ENCODE measurements at places on chromosomes 3 and 15.
A peak's percentile ranks its signal among the peaks of the same experiment; 100 is the strongest.

DNA sequence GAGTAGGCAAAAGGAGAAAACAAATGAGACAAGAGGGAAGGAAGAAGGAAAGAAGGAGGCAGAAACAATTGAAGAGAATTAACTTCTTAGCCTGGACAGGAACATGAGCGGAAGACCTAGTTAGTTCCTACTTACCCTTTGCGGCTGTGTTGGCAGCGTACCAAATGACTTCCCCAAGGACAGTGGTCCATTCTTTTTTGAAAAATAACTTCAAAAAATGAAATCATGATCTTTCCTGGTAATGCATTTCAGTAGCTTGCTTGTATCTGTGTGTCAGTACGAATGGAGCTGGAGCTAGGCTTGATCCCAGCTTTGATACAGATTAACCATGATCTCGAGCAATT is 41.5 kb upstream of the CFAP161 start:
- no peak for DNase-seq

- DNase-seq = peak; percentile 90
Observed at GRCh38 chr3:194486540-194487288, at the start of gene ATP13A3. Gene ATP13A3 (minus strand): TSS chr3:194487002. CDS start chr3:194462190, 24,812 bp downstream.

- DNase-seq = no peak
Observed at GRCh38 chr3:180250172-180250571, 213.4 kb upstream of the PEX5L start.

- no peak for DNase-seq
Observed at GRCh38 chr3:12149029-12149428, 9.7 kb downstream of the TIMP4 start.

DNA sequence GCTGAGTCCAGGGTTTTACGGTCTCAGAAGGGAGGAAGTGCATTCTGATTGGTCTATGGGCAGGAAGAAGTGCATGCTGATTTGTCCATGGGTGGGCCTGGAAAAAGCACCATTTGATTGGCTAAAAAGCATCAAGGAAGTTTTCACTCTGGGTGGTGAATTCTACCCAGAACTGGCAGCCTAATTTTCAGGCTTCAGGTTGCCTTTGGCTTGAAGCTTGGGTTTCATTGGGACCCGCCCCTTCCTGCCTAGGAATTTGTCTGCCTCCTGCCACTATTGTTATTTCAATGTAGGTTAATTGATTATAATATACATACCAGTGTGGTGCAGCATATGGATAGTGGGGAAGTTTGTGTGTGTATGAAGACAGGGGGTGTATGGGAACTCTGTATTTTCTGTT is 1355.9 kb downstream of the SI start:
- no peak for DNase-seq

DNA sequence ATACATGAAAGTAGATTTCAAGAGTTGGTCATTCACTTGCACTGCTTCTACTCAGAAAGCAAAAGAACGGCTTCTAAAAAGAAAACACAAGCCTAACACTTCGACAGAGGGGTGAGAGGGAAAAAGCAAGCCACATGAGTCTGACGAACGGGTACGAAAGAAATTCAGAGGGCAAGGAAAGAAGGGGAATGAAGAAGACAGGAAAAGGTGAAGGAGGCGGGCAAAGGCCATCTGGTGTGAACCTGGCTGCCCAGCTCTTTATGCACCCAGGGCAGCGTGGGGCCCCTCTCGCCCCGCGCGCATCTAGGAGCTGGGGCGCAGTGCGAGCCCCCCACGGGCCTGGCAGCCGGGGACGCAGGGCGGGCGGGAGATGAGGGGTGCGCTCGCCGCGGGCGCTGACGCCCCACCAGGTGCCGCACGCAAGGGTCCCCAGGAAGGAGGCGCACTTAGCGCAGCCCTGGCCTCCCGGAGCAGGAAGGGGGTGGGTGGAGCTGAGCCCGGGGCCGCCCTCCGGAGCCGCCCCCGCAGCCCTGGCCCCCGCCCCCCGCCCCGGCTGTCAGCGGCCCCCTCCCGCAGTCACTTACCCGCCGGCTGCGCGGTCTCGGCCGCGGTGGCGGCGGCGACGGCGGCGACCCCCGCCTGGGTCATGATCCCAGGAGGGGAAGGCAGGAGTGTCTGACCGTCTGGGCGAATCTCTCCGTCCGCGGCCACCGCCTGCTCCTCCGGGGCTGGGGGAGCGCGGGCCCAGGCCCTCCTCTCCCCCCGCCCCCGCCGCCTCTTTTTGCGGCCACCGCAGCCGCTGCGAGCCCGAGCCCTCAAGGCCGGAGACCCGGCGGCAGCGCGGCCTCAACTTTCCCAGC is at the start of gene USF3:
USF3 (minus strand) TSS at position 857 of the 860 bp plus-strand sequence. CDS start 21,764 bp downstream, outside the sequence.
- peak; percentile 56 for DNase-seq

DNA sequence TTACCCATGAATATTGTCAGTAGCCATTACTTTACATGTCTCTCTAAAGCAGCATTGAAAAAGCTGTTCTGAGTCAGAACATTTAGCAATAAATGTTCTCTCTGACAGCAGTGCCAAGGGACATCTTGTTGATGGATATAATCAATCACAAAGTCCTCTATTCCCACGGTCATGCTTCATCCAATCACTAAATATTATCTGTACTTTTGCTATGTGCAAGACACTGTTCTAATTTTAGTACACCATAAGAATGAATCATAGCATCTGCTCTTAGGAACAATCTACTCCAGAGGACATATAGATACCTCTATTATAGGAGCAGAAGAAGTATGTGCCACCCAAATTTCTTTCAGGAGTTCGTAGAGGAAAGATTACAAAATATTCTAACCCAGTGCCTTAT is 142.5 kb upstream of the MBNL1 start:
- no peak for DNase-seq

DNA sequence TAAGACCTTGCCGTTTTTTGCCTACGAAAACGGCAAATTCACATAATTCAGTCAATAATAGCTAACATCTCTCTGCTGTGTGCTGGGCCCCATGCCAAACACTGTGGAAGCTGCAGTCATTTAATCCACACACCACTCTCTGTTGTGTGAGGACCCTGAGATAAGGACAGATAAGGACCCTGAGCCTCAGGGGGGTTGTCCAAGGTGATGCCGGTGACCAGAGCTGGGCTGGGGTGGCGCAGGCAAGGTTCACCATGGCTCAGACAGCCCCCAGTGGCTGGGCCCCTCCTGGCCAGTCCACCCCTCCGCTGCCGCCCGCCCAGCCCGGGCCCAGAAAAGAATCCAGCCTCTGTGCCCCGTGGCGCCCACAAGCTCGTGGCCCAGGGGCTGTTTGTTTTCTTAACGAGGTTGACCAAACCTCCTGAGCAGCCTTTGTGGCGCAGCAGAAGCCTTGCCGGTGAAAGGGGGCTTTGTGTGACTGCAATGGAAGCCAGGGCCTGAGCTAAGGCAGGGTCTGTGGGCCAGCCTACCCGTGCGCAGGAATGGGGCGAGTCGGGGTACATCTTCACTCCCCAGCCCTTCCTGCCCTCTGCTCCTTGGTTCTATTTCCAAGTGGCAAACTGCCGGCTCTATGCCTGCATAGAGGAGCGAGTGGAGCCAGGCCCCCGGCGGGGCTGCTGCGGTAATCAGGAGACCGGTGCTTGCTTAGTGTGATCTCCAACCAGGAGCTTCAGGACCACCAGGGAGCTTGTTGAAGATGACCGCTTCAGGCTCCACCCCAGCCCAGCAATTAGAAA is 4.4 kb upstream of the SNX22 start:
- DNase-seq = no peak

DNA sequence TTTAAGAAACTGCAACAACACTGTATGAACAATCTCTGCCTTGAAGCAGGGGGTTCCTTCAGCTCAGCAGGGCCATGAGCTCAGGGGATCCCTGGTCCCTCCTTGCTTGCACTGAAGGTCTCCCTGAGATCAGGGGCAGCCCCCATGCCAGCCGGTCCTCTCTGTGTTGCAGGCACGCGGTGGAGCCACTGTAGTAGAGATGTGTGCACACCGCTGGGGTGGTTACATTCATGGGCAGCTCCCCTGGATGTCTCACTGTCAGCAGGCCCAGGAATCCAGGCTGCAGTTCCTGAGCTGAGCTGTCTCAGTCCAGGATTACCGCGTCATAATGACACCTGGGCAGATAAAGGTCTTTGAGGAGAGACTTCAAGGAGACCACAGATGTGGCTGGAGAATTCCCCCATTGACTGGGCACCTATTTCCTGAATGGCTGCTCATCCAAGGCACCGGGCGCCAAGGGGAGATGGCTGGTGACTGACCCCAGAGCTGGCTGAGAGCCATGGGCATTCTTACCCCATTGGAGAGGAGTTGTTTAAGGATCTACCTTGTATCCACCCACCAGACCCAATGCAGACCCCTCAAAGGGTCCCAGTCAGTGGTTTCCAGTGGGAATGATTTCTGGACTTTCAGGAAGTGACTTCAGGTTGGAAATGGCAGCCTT is 10.4 kb upstream of the KLF13 start:
- DNase-seq = no peak

- DNase-seq = no peak
Observed at GRCh38 chr15:95937128-95937528, 393.4 kb upstream of the NR2F2 start.

GRCh38 chr3:40875581-40875980 is 323.7 kb upstream of the CTNNB1 start:
- peak; percentile 9 for DNase-seq

- peak; percentile 70 for DNase-seq
Observed at GRCh38 chr3:71130471-71131374, 452.8 kb downstream of the FOXP1 start.

GRCh38 chr3:144045766-144046165 is 74.1 kb downstream of the DIPK2A start:
- no peak for DNase-seq

- no peak for DNase-seq
Observed at GRCh38 chr3:123123716-123124616, 57.1 kb downstream of the PDIA5 start.

- DNase-seq = no peak
Observed at GRCh38 chr15:62853841-62854225, 188.7 kb upstream of the TPM1 start.

DNA sequence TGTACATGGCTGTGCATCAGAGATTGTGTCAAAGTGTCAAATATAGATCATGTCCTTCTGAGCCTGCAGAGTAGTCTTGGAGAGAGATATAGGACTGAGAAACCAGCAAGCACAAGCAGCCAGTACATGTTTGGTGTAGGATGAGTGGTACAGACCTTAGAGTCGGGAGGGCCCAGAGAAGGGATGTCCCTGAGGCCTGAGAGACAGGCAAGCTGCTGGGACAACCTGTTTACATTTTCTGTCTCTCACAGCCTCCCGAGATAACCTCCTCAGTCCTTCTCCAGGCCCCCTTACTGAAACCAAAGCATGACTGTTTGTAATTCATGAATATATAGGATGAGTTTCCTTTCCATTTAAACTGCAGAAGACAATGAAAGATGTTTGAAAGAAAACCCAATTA is 182.4 kb upstream of the STT3B start:
- DNase-seq = no peak

- no peak for DNase-seq
Observed at GRCh38 chr15:100170291-100171210, 171.2 kb downstream of the ADAMTS17 start.

- no peak for DNase-seq
Observed at GRCh38 chr3:10709110-10709781, 106.8 kb upstream of the SLC6A11 start.

GRCh38 chr15:42621996-42622925 is 46.9 kb downstream of the STARD9 start:
- no peak for DNase-seq

DNA sequence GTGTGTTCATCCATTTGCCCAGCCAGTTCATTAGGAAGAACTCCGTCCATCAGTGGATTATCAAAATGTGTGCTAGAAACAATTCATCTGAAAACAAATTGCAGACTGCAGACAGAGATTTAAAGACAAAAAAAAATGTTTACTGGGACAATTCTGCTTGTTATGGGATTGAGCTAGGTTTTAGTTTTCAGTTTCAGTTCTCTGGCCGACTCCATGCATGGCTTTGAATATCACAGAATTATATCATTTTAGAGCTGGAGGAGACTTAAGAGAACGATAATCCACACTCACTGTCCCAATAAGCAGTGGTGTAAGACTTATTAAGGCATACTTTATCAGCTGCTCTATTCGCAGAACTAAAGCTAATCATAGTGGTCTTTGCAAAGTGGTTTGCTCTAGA is 51.1 kb downstream of the TFG start:
- DNase-seq = no peak

GRCh38 chr3:49378249-49378895 is 20.2 kb upstream of the GPX1 start:
- DNase-seq = no peak

- DNase-seq = no peak
Observed at GRCh38 chr15:55277116-55277564, 12.5 kb downstream of the RAB27A start.

- no peak for DNase-seq
Observed at GRCh38 chr3:152338159-152338720, 69.5 kb downstream of the MBNL1 start.

DNA sequence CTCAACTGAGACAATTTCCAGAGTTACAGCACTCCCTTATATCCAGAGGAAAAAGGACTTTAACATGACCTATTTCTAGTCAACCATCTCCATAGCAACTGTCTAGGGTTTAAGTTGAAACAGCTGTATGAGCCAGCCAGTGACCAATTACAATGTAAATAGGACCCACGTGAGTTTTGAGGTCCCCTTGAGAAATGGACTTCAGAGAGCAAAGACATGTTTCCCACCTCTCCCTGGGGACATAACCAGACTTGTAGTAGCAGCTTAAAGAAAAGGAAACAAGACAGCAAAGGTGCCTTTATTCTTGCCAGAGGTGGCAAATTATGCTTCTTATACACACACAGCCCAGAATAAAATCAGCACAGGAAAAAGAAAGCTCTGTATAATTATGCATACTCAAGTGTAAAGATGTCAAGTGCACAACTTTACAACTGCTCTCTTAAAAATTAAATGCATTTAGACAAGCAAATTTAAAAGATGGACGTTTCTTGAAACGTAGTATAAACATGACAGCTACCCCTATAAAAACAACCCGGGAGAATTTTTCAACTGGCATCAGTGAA is 40.2 kb downstream of the SUMF1 start:
- no peak for DNase-seq

DNA sequence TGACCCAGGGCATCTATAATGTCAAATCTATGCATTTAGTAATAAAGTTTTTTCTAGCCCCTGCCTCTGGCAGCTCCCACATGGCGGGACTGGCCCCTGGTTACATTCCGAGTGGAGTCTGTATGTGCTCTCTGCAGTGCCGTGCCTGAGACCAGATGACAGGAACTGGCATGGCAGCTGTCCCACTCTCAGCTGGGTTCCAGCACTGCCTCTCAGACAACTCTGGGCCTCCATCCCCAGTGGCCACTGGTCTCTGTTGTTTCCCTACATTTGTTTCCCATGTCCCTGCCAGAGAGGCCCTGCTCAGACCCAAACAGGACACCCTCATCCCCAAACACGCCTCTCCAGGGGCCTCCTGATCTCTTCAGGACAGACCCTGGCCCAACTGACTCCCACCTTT is 109.3 kb downstream of the OCA2 start:
- no peak for DNase-seq

DNA sequence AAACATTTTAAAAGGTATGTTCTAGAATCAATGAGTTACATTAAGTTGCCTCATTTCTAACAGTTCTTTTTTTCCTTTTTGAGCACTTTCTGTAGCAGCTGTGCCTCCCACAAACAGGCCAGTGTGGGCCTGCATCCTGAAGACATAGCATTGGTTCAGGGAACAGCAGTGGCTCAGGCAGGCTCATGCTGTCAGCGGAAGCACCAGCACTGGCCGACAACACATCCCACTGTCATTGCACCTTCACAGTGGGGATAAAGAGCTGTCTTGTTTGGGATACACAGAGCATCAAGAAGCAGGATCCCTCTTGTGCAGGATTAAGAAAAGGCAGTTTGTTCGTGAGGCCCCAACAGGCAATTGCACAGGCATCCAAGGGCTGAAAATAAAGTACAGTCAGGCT is 123.3 kb downstream of the MOBP start:
- no peak for DNase-seq

GRCh38 chr3:36696799-36697198 is 67.6 kb downstream of the DCLK3 start:
- DNase-seq = no peak

GRCh38 chr3:68363796-68364195 is 568.6 kb downstream of the TAFA4 start:
- no peak for DNase-seq

All from NCI-H1092 (cell line).